ENCODE measurements at places on chromosomes 3 and 15.

DNA sequence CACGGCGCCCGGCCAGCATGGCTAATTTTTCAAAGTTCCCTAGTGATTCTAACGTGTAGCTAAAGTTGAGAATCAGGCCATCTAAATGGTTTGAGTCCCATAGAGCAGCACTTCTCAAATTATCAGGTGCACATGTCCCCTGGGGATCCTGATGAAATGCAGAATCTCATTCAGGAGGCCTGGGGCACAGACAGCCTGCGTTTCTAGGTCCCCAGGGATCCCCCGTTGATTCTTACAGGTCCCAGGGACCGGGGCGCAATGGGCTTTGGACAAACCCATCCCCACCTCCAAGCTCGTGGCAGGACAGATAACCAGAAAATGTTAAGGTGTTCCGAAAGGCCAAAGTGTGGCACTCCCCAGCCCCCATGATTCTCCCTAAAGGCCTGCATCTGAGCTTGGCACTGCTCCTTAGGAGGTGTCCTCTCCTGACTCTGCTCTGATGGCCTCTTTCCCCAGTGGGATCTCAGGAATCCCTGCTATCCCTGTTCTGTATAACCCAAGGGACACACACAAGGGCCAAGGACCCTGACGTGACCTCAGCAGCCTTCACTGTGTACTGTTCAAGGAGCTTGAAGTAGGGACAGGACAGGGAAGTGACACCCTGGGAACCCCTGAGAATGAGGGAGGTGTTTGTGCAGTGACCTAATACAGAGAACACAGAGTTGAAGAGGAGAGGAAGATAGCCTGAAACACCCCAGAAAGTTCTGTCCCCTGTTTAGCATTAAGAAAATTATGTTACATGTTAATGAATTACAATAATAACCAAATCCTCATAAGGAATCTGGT is 8.0 kb downstream of the LRRK1 start:
- no peak for DNase-seq

- no peak for DNase-seq
These were observed 30.3 kb downstream of the ARL14 start for GRCh38 chr3:160707187-160707794.

GRCh38 chr3:189372243-189372642 is 200.5 kb downstream of the TPRG1 start:
- no peak for DNase-seq

DNA sequence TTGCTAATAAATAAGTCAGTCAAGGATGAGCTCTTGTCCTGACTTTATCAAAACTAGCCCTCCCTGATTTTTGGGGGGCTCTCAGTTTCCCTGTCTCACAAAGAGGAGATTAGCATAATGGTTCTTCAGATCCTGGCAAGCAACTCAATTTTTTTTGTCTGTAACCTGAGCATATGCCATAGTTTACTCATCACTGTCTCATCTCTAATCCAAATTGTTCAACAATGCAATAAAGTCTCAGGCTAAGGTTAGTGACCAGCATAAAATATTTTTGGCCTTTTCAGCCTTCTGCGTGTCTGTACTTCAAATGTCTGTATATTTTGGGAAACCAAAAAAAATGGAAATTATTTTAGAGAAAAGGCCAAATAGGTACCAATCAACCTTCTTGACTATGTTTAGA is 465.6 kb upstream of the TPRG1 start:
- DNase-seq, result no peak

GRCh38 chr15:33218071-33218491 is 23.6 kb upstream of the FMN1 start:
- DNase-seq, result no peak

GRCh38 chr15:31307270-31308184 is 19.1 kb upstream of the KLF13 start:
- DNase-seq, result no peak

DNA sequence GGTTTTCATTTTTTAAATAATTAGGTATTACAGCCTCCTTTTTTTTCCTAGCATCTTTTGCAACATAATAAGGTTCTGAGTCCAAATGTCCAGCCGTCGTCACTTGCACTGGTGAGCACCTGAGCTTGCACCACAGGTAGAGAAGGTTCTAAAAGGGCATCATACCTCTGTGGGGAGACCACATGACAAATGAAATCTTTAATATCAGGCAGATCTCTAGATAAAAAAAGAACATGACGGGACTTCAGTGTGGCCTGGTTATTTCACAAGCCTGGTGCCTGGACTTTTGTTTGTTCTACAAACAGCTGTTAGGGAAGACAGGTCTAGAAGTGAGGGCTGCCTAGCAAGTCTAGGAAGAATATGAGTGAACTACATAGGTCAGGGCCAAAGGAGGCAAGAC is 3.6 kb downstream of the ZBED2 start:
- no peak for DNase-seq

DNA sequence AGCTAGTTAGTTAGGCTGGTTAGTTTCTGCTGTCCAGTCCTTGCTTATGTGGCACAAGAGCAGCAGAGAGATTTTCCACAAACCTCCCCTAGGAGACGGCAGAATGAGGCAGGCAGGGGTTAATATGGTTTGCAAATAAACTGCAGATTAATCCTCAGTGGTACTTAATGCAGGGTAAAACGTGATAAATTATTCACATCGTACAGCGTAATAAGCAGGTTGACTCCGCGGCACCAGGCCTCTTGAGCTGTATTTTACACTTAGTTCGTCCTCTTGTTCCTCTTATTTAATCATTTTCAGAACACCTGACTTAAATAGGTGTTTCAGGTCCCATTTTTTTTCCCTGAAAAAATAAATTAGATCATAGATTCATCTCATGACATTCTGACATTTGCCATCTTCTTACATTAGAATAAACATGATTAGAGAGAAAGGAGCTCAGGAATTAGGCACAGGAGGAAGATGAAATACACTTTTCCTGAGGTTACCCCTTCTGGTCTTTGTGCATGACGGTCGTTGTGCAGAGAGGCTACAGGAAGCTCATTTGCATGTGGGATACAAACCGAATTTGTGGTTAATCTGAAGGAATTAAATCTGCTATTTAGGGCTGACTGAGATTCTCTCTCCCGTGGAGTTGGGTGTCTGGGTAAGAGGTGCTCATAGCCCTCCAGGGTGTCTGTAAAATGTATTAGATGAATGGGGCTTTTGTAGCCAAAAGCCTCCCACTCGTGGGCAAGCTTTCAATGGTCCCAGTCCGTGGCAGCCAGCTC is 27.1 kb upstream of the VPS8 start:
- no peak for DNase-seq

DNA sequence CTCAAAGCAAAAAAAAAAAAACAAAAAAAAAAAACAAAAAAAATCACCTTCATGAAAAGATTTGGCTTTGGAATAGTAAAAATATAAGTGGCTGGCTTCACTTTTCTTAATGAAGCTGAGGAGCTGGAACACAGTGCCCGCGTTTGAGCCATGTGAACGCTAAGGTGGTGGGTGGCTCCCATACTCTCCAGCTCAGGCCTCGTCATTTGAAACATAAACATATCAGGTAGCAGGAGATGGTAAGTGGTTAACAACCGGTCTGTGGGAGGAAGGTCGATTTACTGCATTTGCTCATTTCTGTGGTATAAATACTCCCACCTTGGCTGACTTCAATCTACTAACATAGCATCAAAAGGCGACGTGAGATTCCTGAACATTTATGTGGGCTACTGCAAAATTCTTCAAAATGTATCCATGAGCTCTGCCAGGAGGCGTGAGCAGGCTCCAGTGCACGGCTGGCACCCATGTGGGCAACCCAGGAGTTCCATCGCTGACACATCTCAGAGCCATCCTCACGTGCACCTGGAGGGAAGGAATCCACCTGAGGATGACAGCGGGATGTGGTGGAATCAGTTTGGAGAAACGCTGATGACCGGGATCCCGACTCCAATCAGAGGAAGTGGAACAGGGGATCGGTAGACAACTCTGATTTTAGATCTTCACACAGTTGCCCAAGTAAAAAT is 157.6 kb downstream of the ATP10A start:
- DNase-seq, result no peak

GRCh38 chr3:67329358-67329757 is 325.1 kb downstream of the SUCLG2 start:
- no peak for DNase-seq

DNA sequence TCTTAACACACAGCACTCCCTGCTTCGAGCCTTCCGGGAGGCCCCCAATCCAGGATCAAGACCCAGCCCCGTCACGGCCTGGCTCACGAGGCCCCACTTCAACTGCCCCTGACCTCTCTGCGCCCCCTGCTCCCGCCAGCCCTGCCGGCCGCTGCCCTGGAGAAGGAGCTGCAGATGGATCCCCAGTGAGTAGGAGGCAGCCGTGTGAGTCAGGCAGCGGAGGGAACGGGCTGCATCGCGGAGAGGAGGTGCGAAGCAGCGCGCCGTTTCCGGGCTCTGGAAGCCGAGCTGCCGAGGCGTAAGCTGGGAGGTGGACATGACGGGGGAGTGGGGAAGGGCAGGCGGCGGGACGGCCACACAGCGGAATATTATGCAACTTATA is 133.4 kb downstream of the TPRA1 start:
- DNase-seq, result no peak

- DNase-seq, result no peak
These were observed 34.5 kb downstream of the NR1D2 start for GRCh38 chr3:23979569-23979968.

GRCh38 chr15:68220967-68221366 is 8.6 kb downstream of the CLN6 start:
- no peak for DNase-seq

DNA sequence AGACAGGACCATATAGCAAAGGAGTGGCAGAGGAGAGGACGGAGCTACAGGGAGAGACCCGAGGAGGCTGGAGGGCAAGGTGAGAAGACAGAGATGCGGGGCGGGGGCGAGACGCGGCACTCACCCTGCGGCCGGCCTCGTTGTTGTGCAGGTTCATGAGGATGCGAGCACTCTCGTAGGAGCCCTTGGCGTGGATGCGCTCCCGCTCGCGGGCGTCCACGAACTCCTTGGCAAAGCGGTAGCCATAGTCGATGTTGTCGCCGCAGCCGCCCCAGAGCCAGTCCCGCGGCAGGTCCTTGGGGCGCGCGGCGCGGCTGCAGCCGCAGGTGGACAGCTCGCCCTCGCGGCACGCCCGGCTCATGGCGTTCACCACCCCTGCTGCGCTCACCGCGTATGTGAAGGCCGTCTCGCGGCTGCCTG is 12.9 kb downstream of the WNT5A start:
- DNase-seq, result no peak

DNA sequence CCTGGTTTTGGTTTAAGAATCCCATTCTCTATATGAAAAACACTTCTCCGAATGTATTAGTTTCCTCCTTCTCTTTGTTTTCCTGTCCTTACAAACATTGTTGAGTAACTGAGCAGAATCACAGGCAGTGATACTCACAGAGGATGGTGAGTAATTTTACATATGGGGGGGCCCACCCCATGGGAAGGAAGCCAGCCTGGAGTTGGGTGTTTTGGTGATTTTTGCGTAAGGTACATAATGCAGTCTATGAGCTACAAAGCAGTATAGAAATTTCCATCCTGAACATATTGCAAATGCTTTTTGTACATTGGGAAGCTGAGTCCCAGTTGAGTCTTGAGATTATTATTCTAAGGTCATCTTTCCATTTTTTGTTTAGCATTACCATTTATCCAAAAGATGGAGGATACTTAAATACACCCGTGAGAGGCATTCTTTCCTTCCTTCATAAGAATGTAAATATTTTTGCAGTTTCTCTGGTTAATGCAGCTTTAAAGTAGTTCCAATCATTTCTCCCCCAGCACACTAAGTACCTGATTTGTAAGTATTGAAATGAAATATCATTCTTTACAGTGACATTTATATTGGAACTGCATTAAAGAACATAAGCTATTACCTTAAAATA is 476.8 kb downstream of the AGBL1 start:
- DNase-seq, result no peak

DNA sequence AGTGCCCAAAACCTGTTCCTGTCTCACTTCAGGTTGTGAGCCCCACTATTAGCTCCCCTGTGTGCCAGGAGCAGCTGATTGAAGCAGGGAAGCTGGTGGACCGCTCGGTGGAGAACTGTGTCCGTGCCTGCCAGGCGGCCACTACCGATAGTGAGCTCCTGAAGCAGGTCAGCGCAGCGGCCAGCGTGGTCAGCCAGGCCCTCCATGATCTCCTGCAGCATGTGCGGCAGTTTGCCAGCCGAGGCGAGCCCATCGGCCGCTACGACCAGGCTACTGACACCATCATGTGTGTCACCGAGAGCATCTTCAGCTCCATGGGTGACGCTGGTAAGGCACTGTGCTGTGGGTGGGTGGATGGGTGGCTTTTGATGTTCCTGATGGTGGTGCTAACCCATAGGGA is 334.1 kb upstream of the TPM1 start:
- DNase-seq, result no peak

DNA sequence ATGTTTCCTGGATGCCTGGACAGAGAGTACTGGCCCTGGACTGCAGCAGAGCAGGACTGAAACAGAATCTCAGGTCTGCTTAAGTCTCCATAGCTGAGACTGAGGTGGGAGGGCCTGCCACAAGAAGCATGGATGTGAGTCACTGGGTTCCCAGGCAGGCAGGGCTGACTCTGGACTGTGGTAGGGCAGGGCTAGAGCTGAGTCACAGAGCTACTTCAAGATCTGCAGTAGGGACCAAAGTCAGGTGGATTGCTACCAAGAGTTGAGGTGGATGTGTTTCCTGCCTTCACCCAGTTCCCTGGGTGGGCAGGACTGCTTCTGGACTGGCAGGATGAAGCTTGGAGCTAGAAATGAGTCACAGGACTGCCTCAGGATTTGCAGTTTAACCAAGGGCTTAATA is 282.9 kb downstream of the AGBL1 start:
- DNase-seq, result no peak

DNA sequence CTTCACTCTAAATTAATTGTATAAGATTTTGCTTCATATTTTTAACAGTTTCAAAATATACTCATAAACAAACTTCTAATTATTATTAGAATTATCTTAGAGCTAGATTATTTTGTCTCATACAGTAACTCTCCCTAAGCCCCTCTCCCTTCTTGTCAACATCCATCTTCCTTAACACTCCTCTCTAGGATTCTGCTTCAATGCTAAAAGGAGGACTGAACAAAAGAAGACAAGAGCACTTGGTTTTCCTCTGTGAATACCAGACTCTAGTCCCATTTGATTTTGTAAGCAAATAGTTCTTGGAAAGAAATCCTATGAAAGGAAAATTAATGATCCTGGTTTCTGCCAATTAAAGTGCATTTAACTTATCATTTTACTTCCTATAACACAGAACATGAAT is 91.8 kb downstream of the KCNMB2 start:
- no peak for DNase-seq

- no peak for DNase-seq
These were observed 1250.1 kb downstream of the ZPLD1 start for GRCh38 chr3:103684904-103685303.

DNA sequence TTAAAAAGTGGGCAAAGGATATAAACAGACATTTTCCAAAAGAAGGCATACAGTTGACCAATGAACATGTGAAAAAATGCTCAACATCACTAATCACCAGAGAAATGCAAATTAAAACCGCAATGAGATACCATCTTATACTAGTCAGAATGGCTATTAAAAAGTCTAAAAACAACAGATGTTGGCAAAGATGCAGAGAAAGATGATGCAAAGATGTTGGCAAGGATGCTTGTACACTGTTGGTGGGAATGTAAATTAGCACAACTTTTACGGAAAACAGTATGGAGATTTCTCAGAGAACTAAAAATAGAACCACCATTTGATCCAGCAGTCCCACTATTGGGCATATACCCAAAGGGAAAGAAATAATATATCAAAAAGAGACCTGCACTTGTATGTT is 53.5 kb downstream of the TLNRD1 start:
- no peak for DNase-seq
